ENCODE measurements at places on chromosomes 16 and 17.

DNA sequence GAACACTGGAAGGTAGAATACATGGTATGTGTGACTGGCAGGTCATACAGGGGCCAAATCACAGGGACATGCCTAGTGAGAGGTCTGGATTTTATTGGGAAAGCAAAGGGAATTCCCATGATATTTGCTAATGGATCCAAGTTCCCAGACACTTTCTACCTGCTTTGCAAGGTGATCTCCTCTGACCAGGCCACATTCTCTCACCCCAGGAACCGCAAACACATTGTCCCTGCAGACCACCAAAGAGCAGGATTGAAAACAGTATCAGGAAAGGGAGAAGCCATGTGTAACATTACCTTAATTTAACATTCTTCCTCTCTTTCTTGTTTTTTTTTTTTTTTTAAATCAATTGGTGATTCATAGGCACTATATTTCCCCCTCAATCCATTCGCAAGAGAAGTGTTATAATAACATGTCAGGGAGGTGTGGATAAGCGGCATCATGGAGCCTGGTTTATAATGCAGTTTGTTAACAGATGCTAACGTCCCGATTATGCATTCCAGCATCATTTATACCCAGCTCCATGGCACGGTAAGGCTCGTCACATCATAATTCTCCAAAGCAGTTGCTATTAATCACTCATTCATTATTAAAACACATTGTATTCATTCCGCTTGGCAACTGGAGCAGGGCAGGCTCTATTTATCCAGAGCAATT is 155.1 kb upstream of the CCL2 start:
- no peak for DNase-seq

GRCh38 chr16:69270831-69271230 is 40.3 kb upstream of the VPS4A start:
- DNase-seq = no peak

GRCh38 chr17:851924-852323 is 69.8 kb downstream of the MRM3 start:
- no peak for DNase-seq

- no peak for DNase-seq
These were observed 18.7 kb upstream of the ADGRG1 start for GRCh38 chr16:57609541-57610401.

GRCh38 chr17:53527473-53527872 is 295.3 kb upstream of the KIF2B start:
- no peak for DNase-seq

Measured in stimulated activated CD4-positive, alpha-beta T cell treated with anti-CD3 and anti-CD28 coated beads, TNF-alpha, amount 100 ng/mL, for 4 hours (primary cell).